Caco-2 (cell line): ENCODE measurements at places on chromosomes 16 and 17.

DNA sequence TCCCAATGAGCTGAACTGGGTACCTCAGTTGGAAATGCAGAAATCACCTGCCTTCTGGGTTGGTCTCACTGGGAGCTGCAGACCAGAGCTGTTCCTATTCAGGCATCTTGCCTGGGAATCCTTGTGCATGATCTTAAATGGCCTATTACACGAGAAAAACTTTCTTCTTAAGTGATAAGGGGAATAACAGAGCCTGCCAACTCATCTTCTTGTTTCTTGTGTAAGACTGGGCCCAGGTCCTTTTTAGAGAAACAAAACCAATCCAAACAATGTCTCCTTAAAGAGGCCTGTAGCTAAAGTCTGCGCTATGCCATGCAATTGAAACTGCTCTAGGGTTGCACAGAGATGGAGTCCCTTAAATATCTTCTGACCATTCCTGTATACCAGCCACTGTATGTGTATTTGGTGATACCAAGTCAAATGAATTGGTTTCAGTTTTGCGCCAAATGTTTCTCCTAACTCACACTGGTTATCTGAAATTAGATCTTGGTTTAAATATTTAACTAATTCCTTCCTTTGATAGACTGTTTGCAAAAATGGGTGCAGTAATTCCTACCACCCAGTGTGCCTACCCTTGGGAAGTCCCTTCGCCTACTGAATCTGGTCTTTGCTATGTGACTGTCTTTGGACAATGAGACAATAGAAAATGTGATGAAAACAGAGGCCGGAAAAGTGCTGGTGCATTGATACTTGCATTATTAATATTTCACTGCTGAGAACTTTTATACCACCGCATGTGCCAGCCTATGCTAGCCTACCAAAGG is 6.5 kb upstream of the CCL23 start:
- no peak overlapping the region for H3K27ac ChIP-seq
- H3K4me3 ChIP-seq = no peak overlapping the region
- H3K4me1 ChIP-seq = no peaks in the 10 kb centered on the region
- no peak for DNase-seq
- no peaks in the 10 kb centered on the region for H3K36me3 ChIP-seq
- no peaks in the 10 kb centered on the region for H3K27me3 ChIP-seq

DNA sequence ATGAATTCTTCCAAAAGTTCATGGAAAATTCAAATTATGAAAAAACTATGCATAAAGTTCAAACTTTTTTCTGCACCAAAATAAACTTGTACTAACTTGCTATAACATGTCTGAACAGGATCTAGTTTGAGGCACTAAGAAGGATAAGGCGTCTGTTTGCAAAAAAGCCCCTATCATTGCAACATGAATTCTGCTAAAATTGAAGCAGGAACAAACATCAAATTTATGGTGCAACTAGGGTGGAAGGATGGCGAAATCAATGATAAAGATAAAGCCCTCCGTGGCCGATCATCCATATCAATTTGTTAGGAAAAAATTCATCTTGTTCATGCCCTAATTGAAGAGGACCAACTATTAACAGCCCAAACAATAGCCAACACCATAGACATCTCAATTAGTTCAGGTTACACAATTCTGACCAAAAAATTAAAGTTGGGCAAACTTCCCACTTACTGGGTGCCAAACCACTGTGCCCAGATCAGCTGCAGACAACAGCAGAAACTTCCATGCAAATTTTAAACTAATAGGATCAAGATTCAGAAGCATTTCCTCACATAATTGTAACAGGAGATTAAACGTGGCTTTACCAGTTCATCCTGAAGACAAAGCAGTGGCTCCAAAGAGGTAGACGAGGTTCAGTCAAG is 12.9 kb downstream of the IL21R start:
- H3K36me3 ChIP-seq = no peaks in the 10 kb centered on the region
- no peak overlapping the region for H3K27ac ChIP-seq
- H3K4me3 ChIP-seq = no peak overlapping the region
- no peaks in the 10 kb centered on the region for H3K27me3 ChIP-seq
- DNase-seq = no peak

DNA sequence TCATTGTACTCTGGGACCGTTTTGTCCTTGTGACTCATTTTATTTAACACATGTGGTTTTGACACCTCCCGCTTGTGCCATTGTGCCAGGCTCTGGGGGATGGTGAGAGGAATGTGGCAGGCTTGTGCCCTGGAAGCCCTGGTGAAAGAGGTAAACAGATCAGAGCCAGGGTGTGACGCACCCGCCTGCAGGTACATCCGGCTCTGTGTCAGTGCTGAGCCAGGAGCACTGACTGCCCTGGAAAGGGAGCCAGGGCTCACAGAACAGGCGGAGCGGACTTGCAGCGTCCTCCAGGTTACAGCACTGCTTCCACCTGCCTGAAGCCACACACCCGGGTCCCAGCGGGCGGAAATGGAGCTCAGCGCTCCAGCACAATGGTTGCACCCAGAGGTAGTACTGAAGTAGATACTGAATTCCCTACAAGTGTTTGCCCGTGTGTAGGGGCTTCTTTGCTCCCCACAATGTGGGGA is 30.6 kb downstream of the CDRT15 start:
- no peaks in the 10 kb centered on the region; the same call in 1 of the 2 replicates for H3K4me1 ChIP-seq
- H3K36me3 ChIP-seq = no peaks in the 10 kb centered on the region
- no peaks in the 10 kb centered on the region for H3K27me3 ChIP-seq

GRCh38 chr16:24114876-24115275 is 141.3 kb upstream of the CACNG3 start:
- no peaks in the 10 kb centered on the region for H3K36me3 ChIP-seq
- H3K27ac ChIP-seq = no peak overlapping the region
- no peak overlapping the region for H3K4me3 ChIP-seq
- no peaks in the 10 kb centered on the region for H3K4me1 ChIP-seq

DNA sequence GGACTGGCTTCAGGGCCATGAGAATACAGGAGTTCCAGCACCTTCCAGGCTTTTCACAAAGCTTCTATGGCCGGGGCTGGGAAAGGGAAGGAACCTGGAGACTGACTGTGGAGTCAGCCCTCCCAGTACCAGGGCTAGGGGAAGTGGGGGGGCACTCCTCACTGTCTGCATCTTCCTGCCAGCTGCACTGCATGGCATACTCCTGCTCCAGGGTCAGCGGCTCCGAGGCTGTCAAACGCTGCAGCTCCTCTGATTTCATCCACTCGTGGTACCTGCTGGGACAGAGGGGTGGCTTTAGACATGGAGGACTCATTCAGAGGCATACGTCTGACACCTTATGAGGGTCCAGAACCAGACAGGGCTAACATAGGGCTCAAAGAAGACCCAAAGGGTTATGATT is 2.7 kb downstream of the NAT9 start:
- H3K4me1 ChIP-seq = peaks cover 48% of the 10 kb centered on the region
- H3K27ac ChIP-seq = peak overlapping the region; percentile 48
- no peak for DNase-seq
- H3K36me3 ChIP-seq = peaks cover 15% of the 10 kb centered on the region
- no peak overlapping the region for H3K4me3 ChIP-seq

DNA sequence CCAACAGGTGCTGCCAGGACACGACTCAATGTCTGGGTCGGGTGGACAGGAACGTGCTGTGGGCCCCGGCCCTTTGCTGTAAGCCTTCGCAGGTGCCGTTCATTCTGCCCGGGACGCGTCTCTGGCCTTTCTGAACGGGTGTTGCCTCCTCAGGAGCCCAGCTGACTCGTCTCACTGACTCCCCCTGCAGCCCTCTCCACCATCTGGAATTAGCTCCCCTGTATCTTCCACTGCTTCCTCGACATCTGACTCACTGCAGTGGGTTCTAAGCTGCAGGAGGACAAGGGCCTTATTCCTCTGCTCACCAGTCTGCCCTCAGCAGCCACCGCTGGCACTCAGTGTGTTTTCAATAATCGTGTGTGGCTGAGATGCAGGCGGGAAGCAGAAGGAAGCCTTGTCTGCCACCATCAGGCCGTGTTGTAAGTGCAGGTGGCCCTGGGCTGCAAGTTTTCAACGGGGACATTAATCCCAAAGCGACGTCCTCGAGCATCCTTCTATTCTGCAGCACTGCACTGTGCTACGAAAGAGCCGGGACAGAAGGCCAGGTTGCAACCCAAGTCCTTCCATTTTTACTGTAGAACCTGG is 256.2 kb downstream of the FOXL1 start:
- H3K4me3 ChIP-seq = no peak overlapping the region
- no peak overlapping the region for H3K27ac ChIP-seq
- peak; percentile 17 for DNase-seq
- no peaks in the 10 kb centered on the region for H3K36me3 ChIP-seq
- H3K4me1 ChIP-seq = no peaks in the 10 kb centered on the region
- H3K27me3 ChIP-seq = no peaks in the 10 kb centered on the region; the same call in 1 of the 2 replicates

- no peak overlapping the region for H3K27ac ChIP-seq
- H3K27me3 ChIP-seq = no peaks in the 10 kb centered on the region
- peaks cover 46% of the 10 kb centered on the region for H3K4me1 ChIP-seq
- no peaks in the 10 kb centered on the region for H3K36me3 ChIP-seq
Observed at GRCh38 chr17:82230609-82231311, 1.9 kb downstream of the SLC16A3 start.

DNA sequence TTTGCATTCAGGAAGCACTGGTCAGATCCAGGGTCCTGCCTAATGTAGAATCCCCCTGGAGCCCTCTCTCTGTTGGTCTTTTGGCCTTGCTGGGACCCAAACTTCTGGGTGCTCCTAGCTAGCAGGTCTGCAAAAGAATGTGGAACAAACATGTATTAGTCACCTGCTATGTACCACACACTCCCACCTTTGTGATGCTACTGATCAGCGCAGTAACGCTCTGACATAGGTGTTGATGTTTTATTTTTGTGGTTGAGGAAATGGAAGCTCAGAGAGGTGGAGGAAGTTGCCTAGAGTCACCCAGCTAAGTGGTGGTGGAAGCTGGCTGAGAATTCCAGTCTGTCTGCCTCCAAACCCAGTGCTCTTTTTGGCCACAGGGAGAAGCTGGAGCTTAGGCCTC is 35.8 kb upstream of the LGALS9 start:
- no peak overlapping the region for H3K27ac ChIP-seq
- peaks cover 2% of the 10 kb centered on the region; the same call in 1 of the 2 replicates for H3K36me3 ChIP-seq
- H3K4me3 ChIP-seq = no peak overlapping the region
- H3K27me3 ChIP-seq = no peaks in the 10 kb centered on the region
- DNase-seq = no peak

DNA sequence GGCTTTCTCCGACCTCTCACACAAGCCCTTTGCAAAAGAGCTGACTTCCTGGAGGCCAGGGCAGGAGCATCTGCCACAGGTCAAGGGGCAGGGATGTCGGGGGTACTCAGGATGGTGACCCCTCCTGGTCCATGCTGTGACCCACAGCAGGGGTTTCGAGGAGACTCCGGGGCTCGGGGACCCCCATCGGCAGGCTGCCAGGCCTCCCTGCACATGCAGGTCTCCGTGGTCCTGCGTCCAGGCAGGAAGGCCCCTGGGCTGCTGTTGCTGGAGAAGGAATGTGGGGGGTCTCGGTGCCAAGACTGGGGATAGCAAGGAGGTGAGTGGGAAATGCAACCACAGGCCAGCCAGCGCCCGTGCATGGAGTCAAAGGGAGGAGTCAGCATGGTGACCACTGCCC is 11.6 kb downstream of the NATD1 start:
- H3K27me3 ChIP-seq = no peaks in the 10 kb centered on the region
- H3K4me1 ChIP-seq = peaks cover 14% of the 10 kb centered on the region
- no peak overlapping the region for H3K27ac ChIP-seq
